ENCODE measurements at places on chromosomes 3 and 15.

- no peak for DNase-seq
These were observed 163.1 kb downstream of the MYRIP start for GRCh38 chr3:39972508-39972907.

DNA sequence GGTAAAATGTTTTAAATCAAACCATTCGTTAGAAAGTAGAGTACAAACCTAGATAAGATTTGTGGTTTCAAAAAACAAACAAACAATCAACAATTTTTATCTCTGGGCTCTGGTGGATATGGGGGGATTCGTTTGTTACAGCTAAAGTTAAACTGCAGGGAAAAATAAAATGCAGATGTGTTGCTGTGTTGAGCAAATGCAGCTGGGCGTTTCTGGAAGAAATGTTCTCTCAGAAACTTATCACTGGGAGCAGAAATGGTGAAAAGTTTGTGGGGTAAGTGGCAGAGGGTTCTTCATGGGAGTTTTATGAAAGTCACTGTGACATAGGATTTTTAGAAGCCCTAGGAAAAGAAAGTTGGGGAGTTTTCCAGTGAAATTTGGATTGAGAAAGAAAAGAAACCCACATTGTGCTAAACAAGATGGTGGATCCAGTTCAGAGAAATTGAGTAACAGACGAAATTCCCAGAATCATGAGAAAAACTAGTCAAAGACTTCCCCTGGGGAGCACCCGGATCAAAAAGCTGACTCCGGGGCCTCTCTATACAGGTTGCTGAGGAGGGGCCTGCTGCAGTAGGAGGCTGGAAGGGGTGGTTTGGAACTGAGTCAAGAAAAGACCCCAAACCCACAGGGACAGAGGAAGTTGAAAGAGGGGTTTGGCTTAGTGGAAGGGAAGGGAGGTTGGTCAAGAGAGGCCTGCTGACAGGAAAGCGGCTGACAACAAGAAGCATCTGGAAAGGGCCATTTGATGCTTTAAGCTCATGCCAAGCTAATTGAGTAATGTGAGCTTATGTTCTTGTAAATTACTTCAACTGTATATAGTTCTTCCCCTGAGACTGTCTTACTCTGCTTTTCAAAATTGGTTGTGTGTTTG, 108.7 kb downstream of the RARB start:
- no peak for DNase-seq

GRCh38 chr3:187737368-187738070, 7.7 kb downstream of the BCL6 start:
- peak; percentile 70 for DNase-seq

DNA sequence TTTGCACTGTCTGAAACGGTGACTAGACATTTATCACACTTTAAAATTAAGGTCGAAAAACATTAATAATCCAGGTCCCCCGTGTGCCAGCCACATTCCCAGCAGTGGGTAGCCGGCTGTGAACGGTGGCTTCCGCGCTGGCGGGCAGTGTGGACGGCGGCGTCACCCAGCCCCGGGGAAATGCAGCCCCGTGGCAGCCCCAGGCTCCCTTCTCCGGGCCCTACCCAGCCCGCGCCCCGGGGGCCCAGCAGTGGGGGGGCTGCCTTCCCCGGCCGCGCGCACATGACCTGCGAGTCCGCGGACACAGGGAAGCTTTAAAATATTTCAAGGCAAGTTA, 25.3 kb downstream of the GABRA5 start:
- no peak for DNase-seq

DNA sequence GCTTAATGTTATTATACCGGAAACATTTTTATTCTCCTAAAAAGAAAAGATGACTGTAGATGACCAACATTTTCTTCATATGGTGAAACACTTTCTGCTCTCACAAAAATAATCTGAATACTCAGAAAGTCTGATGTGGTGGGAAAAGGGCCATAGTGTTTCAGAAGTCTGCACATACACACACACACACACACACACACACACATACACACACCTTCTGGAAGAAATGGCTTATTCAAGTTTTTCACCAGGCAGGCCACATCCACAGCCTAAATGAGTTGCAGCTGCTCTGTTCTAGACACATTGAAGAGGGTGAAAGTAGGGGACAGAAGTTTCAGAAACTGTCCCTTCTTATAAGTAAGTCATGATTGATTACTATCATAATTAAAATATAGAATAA, 220.0 kb downstream of the ZMAT3 start:
- no peak for DNase-seq

DNA sequence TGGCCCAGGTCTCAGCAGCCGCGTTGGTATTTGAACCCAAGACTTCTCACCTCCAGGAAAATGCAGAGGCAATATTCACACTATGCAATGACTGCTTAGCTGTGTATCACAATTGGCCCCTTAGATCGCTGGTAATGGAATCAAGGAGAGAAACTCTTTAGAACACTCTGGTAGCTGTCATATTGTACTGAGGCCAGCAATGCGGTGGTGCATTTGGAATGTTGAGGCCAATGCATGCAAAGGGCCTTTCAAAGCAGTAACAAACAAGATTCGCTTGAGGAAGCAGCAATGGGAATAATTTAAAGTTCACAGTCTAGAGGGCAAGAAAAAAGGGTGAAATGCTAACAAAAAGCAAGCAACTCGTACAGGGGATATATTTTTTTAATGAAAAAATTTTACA, 764.1 kb downstream of the GRM7 start:
- no peak for DNase-seq
